Fibroblast of skin of left biceps (primary cell): ENCODE measurements at places on chromosomes 3 and 15.

GRCh38 chr15:37880009-37880834 lies 54.2 kb upstream of the TMCO5A start:
- DNase-seq, result peak; percentile 65

GRCh38 chr3:192239956-192240355 lies 487.4 kb downstream of the FGF12 start:
- DNase-seq, result no peak

DNA sequence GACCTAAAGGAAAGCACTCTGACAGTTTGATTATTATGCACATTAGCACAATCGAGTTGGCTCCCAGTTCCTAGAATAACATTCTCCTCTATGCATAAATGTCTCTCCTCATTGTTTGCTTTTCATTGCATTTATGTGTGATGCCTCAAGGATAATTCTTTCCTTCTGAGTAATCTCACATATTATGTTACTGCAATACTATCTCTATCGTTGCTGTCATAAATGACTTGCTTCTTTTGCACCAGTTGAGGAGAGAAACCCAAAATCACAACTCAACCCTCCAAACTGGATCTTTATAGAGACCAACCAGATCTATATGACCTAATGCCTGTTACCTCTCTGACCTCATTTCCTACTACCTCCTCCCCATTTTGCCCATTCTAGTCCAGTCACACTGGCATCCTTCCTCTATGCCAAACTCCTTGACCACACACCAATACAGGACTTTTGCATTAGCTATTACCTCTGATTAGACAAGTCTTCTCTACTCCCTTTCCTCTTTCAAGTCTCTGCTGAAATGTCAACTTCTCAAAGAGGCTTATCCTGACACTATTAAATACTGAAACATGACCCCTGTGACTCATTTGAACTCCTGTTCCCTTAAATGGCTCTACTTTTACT lies 1026.0 kb downstream of the TUSC7 start:
- peak; percentile 70 for DNase-seq

- DNase-seq, result no peak
Observed at GRCh38 chr3:138260611-138261010, 69.0 kb downstream of the NME9 start.

DNA sequence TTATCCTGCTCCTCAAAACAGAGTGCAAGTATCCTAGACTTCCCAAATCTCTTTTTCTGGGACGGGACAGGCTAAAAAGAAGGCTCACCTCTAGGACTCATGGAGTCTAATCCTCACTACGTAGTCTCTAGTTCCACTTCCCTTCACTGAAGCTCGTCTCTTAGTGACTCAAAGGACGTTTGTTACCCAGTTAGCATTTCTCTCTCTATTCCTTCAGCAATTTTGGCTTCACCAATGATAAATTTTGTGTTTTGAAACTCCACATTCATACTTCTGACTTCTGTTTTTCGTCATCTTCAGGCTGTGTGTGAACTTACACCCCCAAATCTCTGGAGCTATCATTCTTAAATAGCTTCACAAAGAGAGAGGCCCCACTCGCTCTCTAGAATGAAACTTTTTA lies 627.1 kb downstream of the NAALADL2 start:
- no peak for DNase-seq

- no peak for DNase-seq
Observed at GRCh38 chr3:195559723-195560409, 16.7 kb upstream of the PPP1R2 start.

DNA sequence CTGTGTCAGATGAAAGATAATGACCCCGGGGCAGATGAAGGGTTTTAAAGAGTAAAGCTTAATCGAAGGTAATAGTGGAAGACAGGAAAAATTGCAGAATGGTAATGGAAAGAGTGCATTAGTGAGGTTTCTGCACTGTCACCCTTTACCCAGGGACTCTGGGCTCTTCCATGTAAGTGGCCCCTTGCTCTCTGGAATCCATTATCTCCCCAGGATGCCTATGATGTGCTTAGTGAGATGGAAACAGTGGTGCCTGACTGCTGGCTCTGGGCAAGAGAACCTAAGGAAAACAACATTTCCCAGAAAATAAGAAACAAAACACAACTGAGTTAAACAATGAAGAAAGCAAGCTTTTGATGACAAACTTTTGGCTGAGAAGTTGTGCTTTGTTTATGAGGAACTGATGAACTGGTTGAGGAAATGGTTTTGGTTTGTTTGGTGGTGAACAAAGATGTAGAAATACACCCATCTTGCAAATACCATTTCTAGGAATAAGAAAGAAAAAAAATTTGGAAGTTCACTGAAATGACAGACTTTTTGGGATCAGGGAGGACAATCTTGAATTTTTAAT lies 119.9 kb upstream of the RASGRP1 start:
- no peak for DNase-seq

DNA sequence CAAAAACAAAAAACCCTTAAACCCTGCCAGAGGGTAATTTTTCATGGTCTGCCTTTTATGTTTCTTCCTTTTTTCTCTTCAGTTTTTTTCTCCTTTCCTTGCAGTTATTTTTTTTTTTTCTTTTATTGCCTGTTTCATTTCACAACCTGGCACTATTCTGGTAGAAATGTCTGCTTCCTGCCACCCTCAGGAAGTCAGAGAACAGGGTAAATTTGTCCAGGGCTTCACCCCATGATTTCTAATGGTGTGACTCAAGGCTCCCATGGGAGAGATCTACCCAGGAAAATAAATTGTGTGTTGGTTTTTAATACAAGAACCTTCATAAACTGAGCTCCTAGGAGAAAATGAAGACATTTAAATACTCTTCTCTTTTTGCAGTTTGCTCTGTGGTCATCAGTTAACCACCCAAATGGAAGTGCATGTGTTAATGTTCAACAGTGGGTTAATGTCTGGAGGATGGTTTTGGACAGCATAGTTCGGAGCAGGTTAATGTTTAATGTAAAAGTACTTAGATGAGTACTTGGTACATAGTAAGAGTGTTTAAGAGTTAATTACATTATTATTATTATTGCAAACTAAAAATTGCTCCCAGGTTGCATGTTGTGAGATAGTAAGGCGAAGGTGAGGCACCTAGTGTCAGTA lies 45.9 kb downstream of the CGNL1 start:
- no peak for DNase-seq
